Esophagus muscularis mucosa (tissue), 4 donors: ENCODE measurements at places on chromosomes 7 and 10. TPM values are rescaled to one million over a fixed set of nuclear protein-coding genes. Genes with fewer than 3 reads are reported as not detected.

GRCh38 chr7:114026486-114027089 lies 107.8 kb upstream of the PPP1R3A start:
- no peaks in the 10 kb centered on the region for H3K27me3 ChIP-seq
- DNase-seq, result no peak
- no peaks in the 10 kb centered on the region for H3K4me1 ChIP-seq
- H3K36me3 ChIP-seq, result no peaks in the 10 kb centered on the region
- H3K4me3 ChIP-seq, result no peak overlapping the region

DNA sequence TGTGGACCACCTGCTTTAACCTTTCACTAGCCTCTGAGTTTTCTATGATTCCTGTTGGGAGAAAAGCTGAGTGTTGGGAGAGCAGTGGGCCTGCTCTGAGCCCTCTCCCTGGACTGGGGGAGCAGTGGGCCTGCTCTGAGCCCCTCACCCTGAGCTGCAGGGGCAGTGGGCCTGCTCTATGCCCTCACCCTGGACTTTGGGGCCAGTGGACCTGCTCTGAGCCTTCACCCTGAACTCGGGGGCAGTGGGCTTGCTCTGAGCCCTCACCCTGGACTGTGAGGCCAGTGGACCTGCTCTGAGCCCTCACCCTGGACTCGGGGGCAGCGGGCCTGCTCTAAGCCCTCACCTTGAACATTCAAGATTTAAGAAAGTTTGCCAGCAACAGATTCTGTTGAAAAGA lies 33.4 kb downstream of the AGAP6 start:
- H3K36me3 ChIP-seq, result no peaks in the 10 kb centered on the region
- no peak overlapping the region for H3K4me3 ChIP-seq
- H3K27ac ChIP-seq, result no peak overlapping the region
- DNase-seq, result no peak
- no peaks in the 10 kb centered on the region for H3K27me3 ChIP-seq

GRCh38 chr7:3309140-3309539 lies 8.1 kb downstream of the SDK1 start:
- H3K27ac ChIP-seq, result no peak overlapping the region
- DNase-seq, result no peak

DNA sequence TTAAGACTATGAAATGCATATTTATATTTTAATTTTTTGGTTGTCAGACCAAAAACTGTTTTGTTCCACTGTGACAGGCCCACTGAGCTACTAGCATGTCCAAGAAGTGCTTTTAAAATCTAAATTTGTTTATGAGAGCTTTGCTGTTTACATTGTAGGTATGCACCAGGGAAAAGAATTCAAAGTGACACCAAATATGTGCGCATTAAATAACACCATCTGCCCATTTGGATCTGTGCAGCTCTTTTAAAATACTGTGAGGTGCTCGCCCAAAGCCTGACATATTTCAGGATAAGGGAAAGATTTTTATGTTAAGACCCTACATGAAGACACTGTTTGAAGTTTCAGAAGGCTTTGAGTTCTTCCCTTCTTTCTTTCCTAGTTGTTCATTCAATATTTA lies 162.9 kb downstream of the ST7 start:
- DNase-seq, result no peak
- H3K4me3 ChIP-seq, result no peak overlapping the region
- H3K36me3 ChIP-seq, result no peaks in the 10 kb centered on the region
- no peak overlapping the region for H3K27ac ChIP-seq

GRCh38 chr7:152076940-152077933 lies 51.8 kb downstream of the GALNT11 start:
- no peak overlapping the region for H3K27ac ChIP-seq
- H3K4me3 ChIP-seq, result no peak overlapping the region
- peaks cover 4% of the 10 kb centered on the region for H3K4me1 ChIP-seq
- no peaks in the 10 kb centered on the region for H3K27me3 ChIP-seq

SPDYE9 gene
- not detected for total RNA-seq

- H3K27ac ChIP-seq, result no peak overlapping the region
- no peak overlapping the region for H3K4me3 ChIP-seq
- DNase-seq, result no peak
- H3K36me3 ChIP-seq, result no peaks in the 10 kb centered on the region
Observed at GRCh38 chr10:115936926-115937767, 335.9 kb downstream of the GFRA1 start.
